ENCODE measurements at places on chromosomes 2 and 18. TPM values are rescaled to one million over a fixed set of nuclear protein-coding genes. Genes with fewer than 3 reads are reported as not detected.

- DNase-seq = no peak
- H3K4me3 ChIP-seq = no peak overlapping the region
- no peaks in the 10 kb centered on the region for H3K36me3 ChIP-seq
- no peak overlapping the region for H3K27ac ChIP-seq
Measured at GRCh38 chr2:59484673-59485072, 1068.8 kb downstream of the BCL11A start.

GRCh38 chr2:200406379-200406778 is 99.9 kb downstream of the SPATS2L start:
- no peak overlapping the region for H3K27ac ChIP-seq
- DNase-seq = no peak
- no peaks in the 10 kb centered on the region for H3K4me1 ChIP-seq

DNA sequence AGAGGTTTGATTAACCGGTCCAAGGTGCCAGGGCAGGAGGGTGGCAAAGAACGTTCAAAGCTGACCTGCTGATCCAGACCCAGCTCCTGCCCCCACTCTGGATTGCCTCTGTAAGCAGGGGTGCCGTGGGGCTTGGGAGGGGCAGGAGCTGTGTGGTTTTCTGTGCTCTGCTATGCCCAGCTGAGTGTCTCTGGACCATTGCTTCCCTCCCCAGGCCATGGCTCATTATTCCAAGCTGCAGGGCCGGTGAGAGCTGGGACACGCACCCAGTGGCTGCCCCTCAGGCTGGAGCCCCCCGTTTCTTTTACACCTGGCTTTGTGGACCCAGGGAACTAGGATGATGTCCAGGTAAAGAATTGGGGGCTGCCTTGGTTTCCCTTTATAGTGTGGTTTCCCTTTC is 238.4 kb upstream of the HS6ST1 start:
- DNase-seq = no peak
- H3K4me3 ChIP-seq = no peak overlapping the region
- H3K36me3 ChIP-seq = no peaks in the 10 kb centered on the region
- H3K4me1 ChIP-seq = no peaks in the 10 kb centered on the region
- H3K27me3 ChIP-seq = no peaks in the 10 kb centered on the region
- H3K27ac ChIP-seq = no peak overlapping the region

Gene GPATCH11
- total RNA-seq = 18.2 TPM

Gene LINC00305
- not detected for total RNA-seq

GRCh38 chr2:2836343-2837070 is 505.4 kb upstream of the MYT1L start:
- no peaks in the 10 kb centered on the region for H3K36me3 ChIP-seq
- H3K4me3 ChIP-seq = no peak overlapping the region
- no peak for DNase-seq
- H3K27ac ChIP-seq = no peak overlapping the region

Gene PCARE
- not detected for total RNA-seq

- H3K4me1 ChIP-seq = peaks cover 34% of the 10 kb centered on the region
- no peak overlapping the region for H3K4me3 ChIP-seq
- no peaks in the 10 kb centered on the region for H3K27me3 ChIP-seq
- no peaks in the 10 kb centered on the region for H3K36me3 ChIP-seq
- H3K27ac ChIP-seq = no peak overlapping the region
Measured at GRCh38 chr2:30588994-30589393, 141.9 kb downstream of the LCLAT1 start.

Measured in B cell (primary cell).